ENCODE measurements at places on chromosomes 12 and 14.

DNA sequence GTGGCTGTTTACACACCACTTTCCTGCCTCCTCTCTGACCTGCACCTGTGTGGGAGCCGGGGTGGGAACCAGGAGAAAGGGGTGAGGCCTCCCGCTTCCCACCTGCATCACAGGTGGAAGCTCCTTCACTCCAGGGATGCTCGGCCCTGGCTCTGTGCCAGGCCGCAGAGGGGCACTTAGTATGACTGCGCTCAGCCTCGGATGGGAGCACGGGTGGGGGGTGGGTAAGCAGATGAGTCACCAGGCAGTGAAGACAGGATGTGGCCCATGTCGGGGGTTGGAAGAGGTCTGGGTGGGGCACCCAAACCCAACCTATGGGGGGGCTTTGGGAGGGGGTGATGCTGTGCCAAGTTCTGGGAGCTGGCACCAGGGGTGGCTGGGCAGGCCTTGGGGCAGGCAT is 7.4 kb upstream of the CYP46A1 start:
- no peak for DNase-seq

DNA sequence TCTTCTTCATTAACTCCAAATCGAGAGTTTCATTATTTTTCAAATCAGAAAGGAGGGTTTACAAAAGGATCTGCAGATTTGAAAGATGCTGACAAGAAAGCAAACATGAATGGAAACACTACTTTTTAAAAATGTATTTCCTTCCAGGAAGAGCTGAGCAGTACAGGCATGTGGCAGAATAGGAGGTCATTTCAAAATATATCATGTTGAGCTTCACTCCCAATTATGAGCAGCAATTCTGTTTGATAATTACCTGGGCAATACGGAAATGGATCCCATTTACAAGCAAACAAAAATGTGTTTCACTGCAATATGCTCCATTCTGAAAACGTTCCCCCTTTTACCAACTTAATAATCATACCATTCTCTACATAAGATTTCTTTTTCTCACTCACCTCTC is 147.7 kb upstream of the BCL2L14 start:
- no peak for DNase-seq

DNA sequence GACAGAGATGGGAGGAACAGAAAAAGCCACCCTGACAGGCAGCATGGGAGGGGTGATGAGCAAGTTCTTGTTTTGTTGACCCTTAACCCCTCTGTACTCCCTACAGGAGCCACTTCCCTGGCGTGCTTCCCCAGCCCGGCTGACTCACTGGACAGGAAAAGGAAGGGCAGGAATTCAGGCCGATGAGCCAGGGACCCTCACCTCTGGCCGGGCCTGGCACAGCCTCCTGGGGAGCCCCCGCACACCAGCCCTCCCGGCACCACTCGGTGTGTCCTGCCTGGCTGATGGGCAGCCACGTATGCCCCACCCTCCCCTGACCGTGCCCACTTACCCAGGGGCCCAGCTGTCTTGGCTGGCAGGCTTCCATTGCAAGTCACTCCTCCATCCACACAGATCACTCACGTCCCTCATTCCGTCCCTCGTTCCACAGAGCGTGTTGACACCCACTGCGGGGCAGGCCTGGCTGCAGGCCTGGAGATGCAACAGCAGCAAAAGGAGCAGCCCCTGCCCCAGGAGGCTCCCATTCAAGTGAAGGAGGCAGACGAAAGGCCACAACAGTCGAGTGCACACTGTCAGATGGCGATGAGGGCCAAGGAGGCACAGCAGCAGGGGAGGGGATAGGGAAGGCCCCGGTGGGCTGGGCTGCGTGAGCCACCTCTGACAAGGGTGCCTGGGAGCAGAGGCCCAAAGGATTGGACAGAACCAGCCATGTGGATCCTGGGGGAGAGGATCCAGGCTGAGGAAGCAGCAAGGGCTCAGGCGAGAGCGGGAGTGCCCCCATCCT is 19.7 kb upstream of the CD9 start:
- no peak for DNase-seq

- no peak for DNase-seq
Observed at GRCh38 chr12:116726694-116727093, 11.2 kb downstream of the SPRING1 start.

- no peak for DNase-seq
Observed at GRCh38 chr14:80266930-80267329, 55.6 kb upstream of the DIO2 start.

DNA sequence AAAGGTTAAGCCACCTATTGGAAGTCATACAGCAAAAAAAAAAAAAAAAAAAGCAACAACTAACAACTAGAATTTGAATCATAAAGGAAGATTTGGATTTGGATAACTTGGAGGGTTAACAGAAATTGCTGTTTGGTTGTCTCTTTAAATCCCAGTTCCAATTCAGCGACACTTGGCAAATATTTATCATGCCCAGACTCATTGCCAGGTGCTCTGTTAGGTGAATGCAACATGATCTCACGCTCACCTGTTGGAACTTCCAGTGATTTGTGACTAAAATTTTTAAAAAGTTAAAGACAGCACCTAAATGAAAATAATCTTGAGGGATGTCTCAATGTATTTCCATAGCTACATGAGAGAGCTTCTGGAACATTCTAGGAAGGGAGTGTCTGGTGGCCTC is 103.7 kb downstream of the TBX3 start:
- DNase-seq = no peak

GRCh38 chr14:96888593-96888992 is 91.4 kb downstream of the VRK1 start:
- no peak for DNase-seq

DNA sequence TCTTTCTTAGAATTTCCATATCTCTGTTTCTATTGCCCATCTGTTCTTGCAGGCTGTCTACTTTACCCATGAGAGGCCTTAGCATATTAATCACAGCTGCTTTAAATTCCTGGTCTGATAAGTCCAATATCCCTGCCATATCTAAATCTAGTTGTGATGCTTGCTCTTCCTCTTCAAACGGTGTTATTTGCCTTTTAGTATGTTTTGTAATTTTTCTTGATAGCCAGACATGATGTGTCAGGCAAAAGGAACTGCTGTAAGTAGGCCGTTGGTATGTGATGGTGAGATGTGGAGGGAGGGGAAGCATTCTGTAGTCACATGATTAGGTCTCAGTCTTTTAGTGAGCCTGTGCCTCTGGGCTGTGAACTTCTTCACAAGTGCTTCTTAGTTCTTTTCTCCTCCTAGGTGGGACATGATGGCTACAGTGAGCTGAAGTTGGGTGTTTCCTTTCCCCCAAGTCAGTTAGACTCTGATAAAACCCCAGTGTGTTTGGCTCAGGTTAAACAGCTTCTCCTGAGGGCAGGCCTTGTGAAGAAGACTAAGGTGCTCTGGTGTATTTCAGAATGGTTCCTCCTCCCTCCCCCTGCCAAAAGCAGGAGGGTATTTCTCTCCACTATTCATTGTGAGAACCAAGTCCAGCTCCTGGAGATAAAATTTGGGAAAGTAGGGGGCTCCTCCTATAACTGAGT is 195.9 kb upstream of the PARP11 start:
- no peak for DNase-seq

GRCh38 chr14:23360496-23360895 is 4.5 kb downstream of the EFS start:
- DNase-seq = peak; percentile 80

DNA sequence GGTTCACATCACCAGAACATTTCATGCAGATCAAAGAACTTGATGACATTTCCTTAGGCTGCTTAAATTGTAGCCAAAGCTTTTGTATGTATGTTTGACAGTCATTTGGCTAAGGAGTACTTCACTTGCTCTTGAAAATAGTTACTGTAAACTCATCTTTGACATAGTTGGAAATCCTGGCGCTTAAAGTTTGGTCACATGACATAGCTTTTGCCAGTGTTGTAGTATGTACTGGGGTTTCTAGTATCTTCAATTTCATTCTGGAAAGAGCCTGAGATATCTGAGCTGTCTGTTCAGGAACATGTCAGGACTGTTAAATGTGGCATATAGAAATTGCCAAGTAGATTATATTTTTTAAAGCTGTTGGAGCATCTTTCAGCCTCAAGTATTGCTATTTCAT is 55.7 kb downstream of the WDR20 start:
- DNase-seq = no peak

DNA sequence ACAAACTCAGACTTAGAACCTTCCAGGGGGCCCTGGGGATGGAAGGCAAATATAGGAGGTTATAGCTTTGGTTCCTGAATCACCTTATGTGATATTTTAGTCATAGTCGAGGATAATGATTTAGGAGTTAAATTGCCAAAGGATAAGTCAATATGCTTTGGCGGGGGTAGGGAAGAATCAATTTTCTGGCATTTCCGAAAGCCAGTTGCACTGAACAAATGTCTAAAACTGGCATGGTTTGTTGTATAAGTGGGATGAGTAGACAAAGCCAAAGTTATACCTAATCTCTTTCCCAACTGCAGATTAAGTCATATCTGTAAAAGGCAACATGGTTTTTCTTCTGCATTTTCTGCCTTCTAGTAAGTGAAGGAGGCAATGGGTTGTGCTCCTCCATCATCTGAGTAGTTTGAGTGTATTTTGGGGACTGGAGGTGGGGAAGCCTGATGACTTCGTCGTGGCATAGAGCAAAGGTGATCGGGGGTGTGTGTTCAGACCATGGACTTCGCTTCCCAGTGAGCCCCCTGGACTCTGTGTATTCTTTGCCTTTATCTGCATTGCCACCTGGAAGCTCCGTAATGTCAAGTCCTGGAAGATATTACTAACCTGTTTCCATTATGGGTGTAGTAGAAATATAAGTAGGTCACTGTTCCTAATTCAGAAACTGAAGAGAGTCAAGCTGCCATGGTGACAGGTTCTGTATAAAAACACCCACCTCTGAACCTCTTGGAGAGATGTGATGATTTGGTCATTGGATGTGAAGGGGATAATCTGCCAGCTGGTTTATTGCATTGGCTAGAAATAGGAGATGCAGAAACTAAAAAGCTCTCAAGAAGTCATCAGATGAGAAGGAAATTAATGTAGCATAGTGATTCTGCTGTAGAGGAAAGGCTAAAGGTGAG is 24.5 kb downstream of the PPFIBP1 start:
- DNase-seq = no peak

- peak; percentile 86 for DNase-seq
Observed at GRCh38 chr12:130838951-130839769, at the start of gene STX2. Gene STX2, minus strand, starts transcription at chr12:130839250. Its CDS starts 151 bp downstream, at chr12:130839099.

GRCh38 chr14:35628989-35629388 is 95.0 kb downstream of the INSM2 start:
- DNase-seq = no peak

DNA sequence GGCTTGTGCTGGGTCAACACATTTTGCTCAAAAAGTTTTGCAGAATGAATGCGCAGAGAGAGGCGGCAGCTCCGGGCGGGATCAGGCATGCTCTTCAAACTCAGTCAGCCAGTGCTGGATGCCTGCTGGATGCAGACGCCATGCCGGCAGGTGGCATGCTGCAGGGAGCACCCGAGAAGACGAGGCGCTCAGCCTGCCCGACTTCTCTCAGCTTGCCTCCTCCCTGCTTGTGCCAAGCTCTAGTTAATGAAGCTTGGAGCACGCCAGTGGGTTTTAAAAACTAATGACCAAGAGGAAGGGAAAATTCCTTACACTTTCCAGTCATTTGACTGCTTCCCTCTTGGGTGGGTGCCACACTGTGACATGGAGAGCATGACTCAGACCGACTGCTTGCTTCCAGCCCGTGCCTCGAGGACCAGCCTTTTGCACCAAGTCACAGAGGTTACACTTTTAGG is 39.8 kb downstream of the SLC24A4 start:
- peak; percentile 15 for DNase-seq

- no peak for DNase-seq
Observed at GRCh38 chr14:99659333-99659741, 14.4 kb downstream of the HHIPL1 start.

DNA sequence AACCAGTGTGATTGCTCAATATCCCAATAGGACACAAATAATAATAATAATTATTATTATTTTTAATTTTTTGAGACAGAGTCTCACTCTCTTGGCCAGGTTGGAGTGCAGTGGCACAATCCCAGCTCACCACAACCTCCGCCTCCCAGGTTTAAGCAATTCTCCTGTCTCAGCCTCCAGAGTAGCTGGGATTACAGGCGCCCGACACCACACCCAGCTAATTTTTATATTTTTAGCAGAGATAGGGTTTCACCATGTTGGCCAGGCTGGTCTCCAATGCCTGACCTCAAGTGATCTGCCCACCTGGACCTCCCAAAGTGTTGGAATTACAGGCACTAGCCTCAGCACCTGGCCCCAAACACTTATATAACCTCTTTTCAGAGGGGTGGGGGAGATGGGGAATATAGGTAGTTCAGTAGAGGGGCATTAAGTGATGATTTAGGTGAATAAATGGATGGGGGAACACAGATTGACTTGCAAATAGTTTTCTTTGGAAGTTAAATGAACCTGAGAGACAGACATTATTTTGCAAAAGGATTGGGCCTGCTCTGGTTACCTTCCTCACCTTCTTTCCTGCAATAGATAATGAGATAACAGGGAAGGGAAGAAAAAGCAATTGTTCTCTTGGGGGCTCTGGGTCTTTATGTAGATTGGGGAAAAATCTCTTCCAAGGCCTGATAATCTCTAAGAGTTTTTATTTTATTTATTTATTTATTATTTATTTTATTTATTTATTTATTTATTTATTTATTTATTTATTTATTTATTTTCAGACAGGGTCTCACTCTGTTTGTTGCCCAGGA is 57.7 kb downstream of the RESF1 start:
- DNase-seq = no peak

- DNase-seq = no peak
Observed at GRCh38 chr12:517538-517937, 57.8 kb downstream of the B4GALNT3 start.
